ENCODE measurements at places on chromosomes 1 and 21.

DNA sequence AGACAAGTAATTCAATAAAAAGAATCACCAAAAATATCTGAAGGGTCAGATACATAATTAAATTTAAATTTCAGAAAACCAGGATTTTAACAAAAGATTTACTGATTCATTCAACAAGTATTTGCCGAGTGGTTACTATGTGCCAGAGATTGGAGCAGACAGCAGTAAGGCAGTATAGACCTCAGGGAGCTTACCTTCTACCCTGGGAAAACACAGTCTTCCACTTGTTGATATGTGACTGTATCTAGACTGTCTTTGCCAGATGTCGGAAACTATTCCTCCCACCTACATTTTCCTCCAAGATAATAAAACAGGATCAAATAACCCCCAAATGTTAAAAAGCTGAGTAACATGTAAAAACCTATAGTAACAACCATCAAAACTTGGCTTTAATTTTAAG lies 6.2 kb downstream of the HNRNPR start:
- peaks cover 30% of the 10 kb centered on the region for H3K4me1 ChIP-seq
- H3K4me3 ChIP-seq = no peak overlapping the region
- no peaks in the 10 kb centered on the region for H3K27me3 ChIP-seq
- H3K27ac ChIP-seq = no peak overlapping the region

DNA sequence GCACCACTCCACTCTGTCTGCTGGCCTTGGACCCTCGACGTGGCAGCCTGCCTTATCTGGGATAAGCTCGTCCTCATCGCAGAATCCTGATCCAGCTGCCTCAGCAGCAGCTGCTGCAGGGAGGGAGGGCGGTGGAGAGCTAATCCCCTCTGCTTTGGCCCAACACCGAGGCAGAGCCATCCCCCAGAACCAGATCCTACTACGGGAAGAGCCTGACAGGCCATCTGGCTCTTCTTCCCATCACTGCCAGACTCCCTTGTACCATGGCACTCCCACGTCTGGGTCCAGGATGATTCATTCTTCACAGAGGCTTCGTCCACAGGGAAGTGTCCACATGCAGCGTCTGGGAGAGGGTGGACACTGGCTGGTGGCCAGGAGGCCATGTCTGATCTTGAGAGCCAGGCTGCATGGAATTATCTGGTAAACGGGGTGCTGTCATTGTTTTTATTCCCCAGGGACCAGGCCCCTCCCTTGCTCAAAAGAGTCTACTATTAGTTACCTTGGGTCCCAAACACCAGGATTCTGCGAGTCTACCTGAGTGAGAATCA lies 14.6 kb upstream of the PKP1 start:
- peaks cover 31% of the 10 kb centered on the region for H3K4me1 ChIP-seq
- peaks cover 11% of the 10 kb centered on the region for H3K27me3 ChIP-seq
- H3K36me3 ChIP-seq = no peaks in the 10 kb centered on the region
- no peak overlapping the region for H3K4me3 ChIP-seq
- H3K27ac ChIP-seq = no peak overlapping the region
- DNase-seq = no peak

GRCh38 chr1:174976436-174977108 lies 23.2 kb upstream of the CACYBP start:
- DNase-seq = no peak
- no peak overlapping the region for H3K4me3 ChIP-seq
- no peaks in the 10 kb centered on the region for H3K27me3 ChIP-seq
- no peak overlapping the region for H3K27ac ChIP-seq

DNA sequence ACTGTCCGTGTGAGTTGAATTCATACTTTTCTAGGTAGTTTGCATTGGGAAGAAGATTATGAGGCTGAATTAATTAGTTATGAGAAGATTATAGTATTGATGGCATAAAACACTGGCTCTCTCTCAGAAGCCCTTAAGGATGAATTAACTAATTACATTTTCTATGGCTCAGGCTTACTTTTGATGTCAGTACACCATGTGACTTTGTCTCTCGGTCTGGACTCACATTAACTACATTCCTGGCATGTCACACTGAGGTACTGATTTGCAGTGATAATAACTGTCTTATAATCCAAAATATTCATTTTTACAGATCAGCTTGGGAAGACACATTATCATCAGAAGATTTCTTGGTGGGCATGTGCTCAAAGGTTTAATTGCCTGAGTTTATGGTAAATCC lies 362.2 kb downstream of the ZP4 start:
- H3K4me1 ChIP-seq = no peaks in the 10 kb centered on the region
- H3K27me3 ChIP-seq = no peaks in the 10 kb centered on the region
- H3K27ac ChIP-seq = no peak overlapping the region
